ENCODE measurements at places on chromosomes 5 and 9. TPM values are rescaled to one million over a fixed set of nuclear protein-coding genes. Genes with fewer than 3 reads are reported as not detected.

DNA sequence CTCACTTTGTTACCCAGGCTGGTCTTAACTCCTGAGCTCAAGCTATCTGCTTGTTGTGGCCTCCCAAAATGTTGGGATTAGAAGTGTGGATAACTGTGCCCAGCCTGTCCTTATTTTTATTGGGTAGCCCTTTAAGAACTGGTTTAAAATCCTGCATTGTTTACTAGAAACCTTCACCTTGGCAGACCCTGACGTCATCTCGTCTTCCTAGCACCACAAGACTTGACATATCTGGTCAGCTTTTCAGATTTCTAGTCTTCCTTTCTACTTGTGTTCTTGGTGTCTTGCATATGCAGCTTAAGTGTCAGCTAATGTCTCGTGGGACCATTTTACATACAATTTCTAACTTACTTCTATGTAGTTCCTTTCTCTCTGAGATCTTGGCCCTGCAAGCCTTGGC, 258.9 kb downstream of the IZUMO3 start:
- no peak for DNase-seq

The ANKRD18B gene
- not detected for total RNA-seq

- no peak for DNase-seq
These were observed 1.6 kb downstream of the CFAP95 start for GRCh38 chr9:69822116-69822750.

- DNase-seq, result no peak
These were observed 227.3 kb upstream of the GLRA1 start for GRCh38 chr5:152151940-152152339.

The FAM221B gene
- total RNA-seq, result not detected

DNA sequence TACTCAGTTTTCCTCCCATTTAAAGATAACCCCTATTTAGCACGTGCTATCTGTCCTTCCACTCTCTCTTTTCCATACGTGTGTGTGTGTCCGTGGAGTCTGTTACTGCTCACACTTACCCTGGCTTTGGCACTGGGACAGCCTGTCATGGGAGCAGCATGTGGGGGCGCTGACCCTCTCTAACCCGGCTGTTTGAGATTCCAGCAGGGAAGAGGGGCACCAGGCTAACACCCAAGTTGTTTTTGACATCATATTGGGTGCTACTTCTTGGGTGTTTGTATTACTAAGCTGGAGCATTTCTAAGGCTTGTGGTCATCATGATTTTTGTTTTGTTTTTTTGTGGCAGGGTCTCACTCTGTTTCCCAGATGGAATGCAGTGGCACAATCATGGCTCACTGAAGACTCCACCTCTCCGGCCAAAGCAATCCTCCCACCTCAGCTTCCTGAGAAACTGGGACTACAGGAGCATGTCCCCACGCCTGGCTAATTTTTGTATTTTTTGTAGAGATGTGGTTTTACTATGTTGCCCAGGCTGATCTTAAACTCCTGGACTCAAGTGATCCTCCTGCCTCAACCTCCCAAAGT, 56.9 kb upstream of the SIMC1 start:
- DNase-seq, result no peak

All from tibial nerve (tissue), 4 donors.